Testis (tissue), 5 donors: ENCODE measurements at places on chromosomes 2 and 18.

- DNase-seq: no peak
These were observed 440.5 kb downstream of the NBAS start for GRCh38 chr2:15120631-15121030.

- DNase-seq: no peak
These were observed 336.2 kb downstream of the EPHA4 start for GRCh38 chr2:221235941-221236340.

- no peak for DNase-seq
These were observed 7.7 kb upstream of the ICOS start for GRCh38 chr2:203928849-203929248.

GRCh38 chr2:42339191-42339912, 21.7 kb downstream of the COX7A2L start:
- DNase-seq: no peak
